ENCODE measurements at places on chromosomes 5 and 9.
A peak's percentile ranks its signal among the peaks of the same experiment; 100 is the strongest.

GRCh38 chr9:132487351-132487791, 77.4 kb downstream of the CFAP77 start:
- peaks cover 4% of the 10 kb centered on the region for H3K4me1 ChIP-seq
- H3K4me3 ChIP-seq: no peak overlapping the region
- H3K27ac ChIP-seq: no peak overlapping the region
- DNase-seq: no peak

DNA sequence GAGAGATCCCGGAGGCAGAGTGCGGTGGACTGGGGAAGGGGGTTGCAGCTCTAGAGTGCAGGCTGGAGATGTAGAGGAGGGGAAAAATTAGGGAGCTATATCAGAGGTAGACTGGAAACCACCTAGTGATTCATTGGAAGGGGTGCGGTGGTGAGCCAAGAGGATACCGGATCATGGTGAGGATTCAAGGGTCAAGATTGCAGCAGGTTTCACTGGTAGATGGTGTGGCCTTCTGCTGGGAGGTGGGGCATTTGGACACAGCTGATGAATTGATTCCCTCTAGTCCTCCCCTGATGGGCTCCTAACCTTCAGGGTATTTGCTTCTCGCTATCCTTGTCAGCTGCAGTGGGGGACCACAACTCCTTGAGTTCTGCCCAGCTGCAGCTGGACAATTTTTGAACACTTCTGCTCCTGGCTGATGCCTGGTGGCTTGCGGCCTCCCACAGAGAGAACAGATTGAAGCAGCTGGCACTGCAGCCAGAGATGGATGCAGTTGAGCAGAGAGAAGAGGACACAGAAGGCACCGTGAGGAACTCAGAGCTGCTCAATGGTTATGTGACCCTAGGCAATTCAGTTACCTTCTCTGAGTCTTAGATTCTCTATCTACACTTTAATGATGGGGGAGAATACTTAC, 134.4 kb upstream of the ABCA1 start:
- peak overlapping the region; percentile 70 for H3K27ac ChIP-seq
- H3K27me3 ChIP-seq: peaks cover 28% of the 10 kb centered on the region
- peaks cover 20% of the 10 kb centered on the region for H3K4me1 ChIP-seq
- H3K36me3 ChIP-seq: no peaks in the 10 kb centered on the region
- DNase-seq: no peak

DNA sequence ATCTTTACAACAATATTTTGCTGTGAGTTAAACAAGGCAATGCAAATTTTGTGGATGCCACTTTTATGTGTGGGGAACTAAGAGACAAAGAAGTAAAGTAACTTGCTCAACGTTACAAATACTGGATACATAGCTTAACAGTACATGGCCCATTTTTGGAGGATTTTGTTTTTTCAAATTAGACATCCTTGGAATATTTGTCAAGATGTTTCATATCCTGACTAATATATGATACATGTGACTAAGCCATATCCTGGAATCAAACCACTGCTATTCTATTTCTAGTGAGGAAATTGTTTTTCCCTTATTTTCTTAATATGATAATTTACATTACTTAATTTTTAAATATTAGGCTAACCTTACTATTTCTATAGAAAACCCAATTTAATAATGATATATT, 529.8 kb downstream of the DMRTA1 start:
- H3K36me3 ChIP-seq: no peaks in the 10 kb centered on the region
- no peaks in the 10 kb centered on the region for H3K27me3 ChIP-seq

- no peaks in the 10 kb centered on the region for H3K27me3 ChIP-seq
- no peak overlapping the region for H3K27ac ChIP-seq
- H3K4me1 ChIP-seq: peaks cover 10% of the 10 kb centered on the region
- no peak overlapping the region for H3K4me3 ChIP-seq
- no peak for DNase-seq
- H3K36me3 ChIP-seq: peaks cover 40% of the 10 kb centered on the region
Measured at GRCh38 chr5:179901462-179901861, 6.2 kb downstream of the TBC1D9B start.

- H3K27ac ChIP-seq: no peak overlapping the region
- DNase-seq: no peak
- H3K36me3 ChIP-seq: no peaks in the 10 kb centered on the region
- H3K4me1 ChIP-seq: no peaks in the 10 kb centered on the region
- no peaks in the 10 kb centered on the region for H3K27me3 ChIP-seq
Measured at GRCh38 chr9:115445655-115446054, 327.7 kb upstream of the TNC start.

- H3K27ac ChIP-seq: no peak overlapping the region
- H3K27me3 ChIP-seq: no peaks in the 10 kb centered on the region
- no peak for DNase-seq
- peaks cover 7% of the 10 kb centered on the region for H3K4me1 ChIP-seq
Measured at GRCh38 chr5:118984602-118985001, 3.7 kb downstream of the DTWD2 start.

DNA sequence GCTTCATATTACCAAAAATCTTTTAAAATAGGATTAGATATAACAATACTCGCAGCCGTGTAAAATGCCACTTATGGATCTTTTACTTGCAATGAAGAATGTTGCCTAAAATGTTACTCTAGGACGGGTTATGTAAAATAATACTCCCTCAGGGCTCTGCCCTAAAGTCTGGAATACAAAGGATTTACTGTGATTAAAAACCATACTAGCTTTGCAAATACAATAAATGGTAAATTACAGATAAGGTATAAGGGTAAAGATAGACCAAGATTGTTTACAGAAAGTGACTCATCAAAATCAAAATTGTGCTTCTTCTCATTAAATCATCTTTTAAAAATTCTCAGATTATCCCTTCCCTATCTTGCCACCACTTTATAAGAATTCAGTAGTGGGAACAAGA, 163.6 kb downstream of the MEF2C start:
- H3K27me3 ChIP-seq: no peaks in the 10 kb centered on the region
- H3K36me3 ChIP-seq: peaks cover 37% of the 10 kb centered on the region
- no peak overlapping the region for H3K27ac ChIP-seq
- DNase-seq: no peak

GRCh38 chr9:131610231-131610761, 65.0 kb downstream of the PRRT1B start:
- no peak overlapping the region for H3K4me3 ChIP-seq
- no peaks in the 10 kb centered on the region for H3K27me3 ChIP-seq
- H3K27ac ChIP-seq: peak overlapping the region; percentile 81
- peaks cover 81% of the 10 kb centered on the region for H3K36me3 ChIP-seq
- peaks cover 43% of the 10 kb centered on the region for H3K4me1 ChIP-seq

DNA sequence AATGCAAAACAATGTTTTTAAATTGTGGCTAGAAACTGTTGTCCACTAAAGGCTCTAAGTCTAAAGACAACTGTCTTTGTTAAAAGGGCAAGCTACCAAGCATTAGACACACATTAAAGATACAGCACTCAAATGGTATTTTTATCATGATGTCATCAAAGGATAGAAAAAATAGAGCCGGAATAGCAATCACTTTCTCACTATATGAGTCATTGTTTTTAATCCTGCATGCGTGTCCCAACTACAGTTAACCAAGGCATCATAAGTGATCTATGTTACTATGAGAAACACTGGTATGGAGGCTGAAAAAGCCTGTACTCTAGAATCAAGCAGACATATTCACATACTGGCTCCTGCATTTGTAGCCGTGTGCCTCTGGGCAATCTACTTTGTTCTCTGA, 1.9 kb upstream of the PJA2 start:
- DNase-seq: no peak
- H3K4me3 ChIP-seq: no peak overlapping the region
- no peak overlapping the region for H3K27ac ChIP-seq
- H3K27me3 ChIP-seq: no peaks in the 10 kb centered on the region
- H3K4me1 ChIP-seq: peaks cover 12% of the 10 kb centered on the region
- H3K36me3 ChIP-seq: peaks cover 12% of the 10 kb centered on the region

DNA sequence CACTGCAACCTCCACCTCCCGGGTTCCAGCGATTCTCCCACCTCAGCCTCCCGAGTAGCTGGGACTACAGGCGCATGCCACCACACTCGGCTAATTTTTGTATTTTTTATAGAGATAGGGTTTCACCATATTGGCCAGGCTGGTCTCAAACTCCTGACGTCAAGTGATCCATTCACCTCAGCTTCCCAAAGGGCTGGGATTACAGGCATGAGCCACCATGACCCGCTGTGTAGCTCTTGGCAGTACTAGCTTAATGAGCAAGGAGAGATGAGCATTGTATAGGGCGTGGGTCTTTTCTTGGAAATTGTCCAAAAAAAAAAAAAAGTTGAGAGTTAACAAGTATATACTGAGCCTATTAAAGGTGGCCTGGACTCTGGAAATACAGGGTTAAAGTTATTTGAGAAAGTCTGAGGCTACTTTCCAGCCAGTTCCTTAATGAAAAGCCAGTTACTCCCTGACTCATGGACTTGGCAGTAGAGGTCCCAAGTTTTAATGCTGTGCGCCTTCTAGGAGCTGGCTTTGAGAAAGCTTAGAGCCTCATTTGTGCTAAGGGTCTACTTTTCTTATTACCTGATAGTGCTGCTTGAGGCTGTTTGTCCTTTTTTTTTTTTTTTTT, 4.2 kb upstream of the FGF18 start:
- peaks cover 3% of the 10 kb centered on the region for H3K27me3 ChIP-seq
- peak overlapping the region; percentile 71 for H3K27ac ChIP-seq
- H3K4me1 ChIP-seq: peaks cover 18% of the 10 kb centered on the region
- peaks cover 17% of the 10 kb centered on the region for H3K36me3 ChIP-seq

DNA sequence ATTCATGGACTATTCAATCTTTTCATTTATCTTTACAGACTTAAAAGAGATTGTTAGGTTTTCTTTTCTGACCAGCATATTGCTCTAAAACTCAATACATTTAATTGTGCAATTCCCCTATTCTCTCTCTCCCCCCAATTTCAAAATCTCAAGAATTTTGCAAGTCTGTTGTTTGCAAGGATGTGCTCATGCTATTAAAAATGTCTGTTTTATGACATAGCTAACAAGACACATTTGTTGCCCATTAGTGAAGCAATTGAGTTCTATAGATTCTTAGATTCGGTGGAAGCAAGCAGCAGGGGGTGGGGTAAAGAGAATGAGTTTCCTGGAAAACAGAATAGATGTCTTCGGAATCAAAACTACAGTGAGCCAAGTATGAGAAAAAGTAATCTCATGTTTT, 8.5 kb upstream of the CSNK1A1 start:
- H3K36me3 ChIP-seq: no peaks in the 10 kb centered on the region
- no peak for DNase-seq
- H3K27me3 ChIP-seq: no peaks in the 10 kb centered on the region
- H3K4me3 ChIP-seq: no peak overlapping the region
- H3K4me1 ChIP-seq: no peaks in the 10 kb centered on the region

- no peak overlapping the region for H3K4me3 ChIP-seq
- H3K36me3 ChIP-seq: peaks cover 17% of the 10 kb centered on the region
- H3K4me1 ChIP-seq: peaks cover 12% of the 10 kb centered on the region
- no peaks in the 10 kb centered on the region for H3K27me3 ChIP-seq
Measured at GRCh38 chr5:72248410-72248981, 71.5 kb downstream of the MRPS27 start.

GRCh38 chr9:134913713-134914500, 3.8 kb downstream of the FCN1 start:
- H3K4me1 ChIP-seq: peaks cover 2% of the 10 kb centered on the region
- no peak overlapping the region for H3K4me3 ChIP-seq
- H3K27me3 ChIP-seq: peaks cover 66% of the 10 kb centered on the region

DNA sequence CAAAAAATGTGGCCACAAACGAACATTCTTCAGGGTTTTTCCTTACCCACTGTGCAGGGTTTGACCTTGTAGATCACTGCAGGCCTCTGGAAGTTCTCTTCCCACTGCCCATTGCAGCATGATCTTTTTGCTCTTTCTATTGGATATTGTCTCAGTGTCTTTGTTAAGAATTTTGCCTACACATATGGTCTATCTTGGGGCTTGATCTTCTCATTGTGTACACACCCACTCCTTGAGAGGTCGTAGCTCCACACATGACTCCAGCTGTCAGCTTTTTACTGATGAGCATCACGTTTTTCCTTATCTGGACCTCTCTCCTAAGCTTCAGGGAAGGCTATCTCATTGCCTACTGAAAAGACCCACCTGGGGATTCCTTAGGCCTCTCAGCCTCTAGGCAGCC, 3.0 kb upstream of the GLRX start:
- H3K27me3 ChIP-seq: no peaks in the 10 kb centered on the region
- peak overlapping the region; percentile 32 for H3K27ac ChIP-seq
- H3K36me3 ChIP-seq: no peaks in the 10 kb centered on the region
- H3K4me1 ChIP-seq: peaks cover 36% of the 10 kb centered on the region
- no peak for DNase-seq

Data from stimulated activated naive B cell treated with anti-CD40 and anti-IgM and Interleukin-4, amounts not matched to agents 10 μg/mL and 1 μg/mL and 100 μg/mL, for 72 hours (primary cell).